ENCODE measurements at places on chromosomes 1 and 21. TPM values are rescaled to one million over a fixed set of nuclear protein-coding genes. Genes with fewer than 3 reads are reported as not detected.

TRIM46 gene
- polyA plus RNA-seq = 12.3 TPM

DNA sequence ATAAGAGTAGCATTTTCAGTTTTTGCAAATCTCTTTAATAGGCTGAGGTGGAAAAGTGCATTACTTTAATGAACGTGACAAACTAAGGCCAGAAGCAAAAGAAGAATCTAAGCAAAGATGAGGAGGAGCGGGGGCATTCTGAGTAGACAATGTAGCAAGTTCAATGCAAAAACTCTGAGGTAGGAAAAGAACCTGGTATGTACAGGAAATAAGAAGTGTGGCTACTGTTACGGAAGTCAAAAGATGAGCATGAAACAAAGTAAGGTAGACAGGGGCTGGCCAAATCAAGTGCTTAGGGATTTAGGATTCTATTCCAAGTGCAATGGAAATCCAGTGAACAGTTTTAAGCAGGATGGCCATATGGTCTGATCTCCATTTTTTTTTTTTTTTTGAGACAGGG lies 63.7 kb downstream of the TOR3A start:
- H3K27me3 ChIP-seq = no peaks in the 10 kb centered on the region
- H3K4me1 ChIP-seq = peaks cover 35% of the 10 kb centered on the region
- H3K4me3 ChIP-seq = no peak overlapping the region

DNA sequence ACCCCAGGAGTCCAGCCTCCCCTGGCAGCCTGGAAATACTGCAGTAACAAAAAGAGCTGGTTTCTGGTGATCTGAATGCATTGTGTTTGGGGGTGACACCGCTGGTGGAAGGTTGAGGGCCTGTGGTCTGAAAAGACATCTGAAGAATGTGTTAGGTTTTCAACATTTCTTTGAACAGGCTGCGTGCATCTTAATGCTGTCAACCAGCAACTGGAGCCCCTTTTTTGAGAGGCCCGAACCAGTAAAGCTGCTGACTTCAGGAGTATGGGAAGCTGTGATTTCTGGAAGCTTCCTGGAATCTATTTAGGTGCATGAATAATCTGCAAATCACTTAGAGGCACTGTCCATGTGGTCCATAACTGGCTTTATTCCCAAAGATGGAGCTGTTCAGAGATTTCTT lies 17.0 kb downstream of the ATP5PO start:
- H3K36me3 ChIP-seq = peaks cover 14% of the 10 kb centered on the region
- no peak for DNase-seq
- H3K4me1 ChIP-seq = peaks cover 11% of the 10 kb centered on the region
- no peaks in the 10 kb centered on the region for H3K27me3 ChIP-seq
- no peak overlapping the region for H3K4me3 ChIP-seq

FALEC gene
- polyA plus RNA-seq = 0.72 TPM

MECR gene
- 38.3 TPM for polyA plus RNA-seq

CYP4X1 gene
- 0.67 TPM for polyA plus RNA-seq

TSPAN1 gene
- 12.2 TPM for polyA plus RNA-seq

PLA2G4A gene
- polyA plus RNA-seq = 0.49 TPM

DNA sequence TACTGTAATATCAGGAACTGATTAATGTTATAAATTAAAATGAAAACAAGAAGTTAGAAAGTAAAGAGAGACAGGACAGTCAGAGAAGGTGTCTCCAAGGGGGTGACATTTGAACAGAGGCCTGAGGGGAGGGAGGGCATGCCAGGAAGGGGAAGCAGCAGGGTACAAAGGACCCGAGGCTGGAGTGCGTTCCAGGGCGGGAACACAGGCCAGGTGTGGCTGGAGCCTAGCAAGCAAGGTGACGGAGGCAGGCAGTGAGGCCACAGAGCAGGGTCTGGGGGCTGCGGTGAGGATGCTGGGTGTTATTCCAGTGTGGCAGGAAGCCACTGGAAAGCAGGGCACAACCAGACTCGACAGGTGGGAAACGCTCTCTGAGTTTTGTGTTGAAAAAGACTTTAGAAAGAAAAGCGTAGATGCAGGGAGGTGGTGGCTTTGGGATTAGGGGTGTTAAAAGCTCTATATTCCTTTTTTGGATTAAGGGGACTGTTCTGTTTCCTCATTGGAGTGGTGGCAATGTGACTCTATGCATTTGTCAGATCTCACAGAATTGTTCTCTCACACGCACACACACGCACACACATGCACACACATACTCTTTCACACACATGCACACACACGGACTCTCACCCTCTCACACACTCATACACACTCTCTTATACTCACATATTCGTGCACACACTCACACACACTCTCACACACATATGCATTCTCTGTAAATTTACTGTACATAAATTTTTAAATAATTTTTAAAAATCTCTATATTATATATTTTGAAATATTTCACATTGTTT lies 124.5 kb downstream of the GLIS1 start:
- H3K27ac ChIP-seq = no peak overlapping the region
- no peak for DNase-seq
- no peak overlapping the region for H3K4me3 ChIP-seq

DNA sequence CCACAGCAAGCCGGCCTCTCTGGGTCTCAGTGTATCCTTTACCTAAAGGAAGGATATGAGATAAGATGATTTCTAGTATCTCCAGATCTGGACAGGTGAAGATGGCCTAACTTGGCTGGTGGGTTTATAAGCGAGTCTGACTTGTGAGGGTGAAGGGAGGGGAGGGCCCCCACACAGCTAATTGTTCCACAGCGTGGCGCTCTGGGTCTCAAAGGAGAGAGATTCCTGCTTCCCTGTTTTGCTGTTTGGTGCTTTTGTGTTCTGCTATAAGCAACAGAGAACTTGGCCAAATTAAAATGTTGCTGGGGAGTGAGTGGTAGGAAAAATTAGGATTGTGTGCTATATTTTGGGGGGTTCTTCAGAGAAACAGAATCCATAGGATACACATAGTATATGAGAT lies 28.9 kb upstream of the NLRP3 start:
- peaks cover 16% of the 10 kb centered on the region for H3K4me1 ChIP-seq
- no peaks in the 10 kb centered on the region for H3K27me3 ChIP-seq
- no peak overlapping the region for H3K27ac ChIP-seq
- H3K4me3 ChIP-seq = no peak overlapping the region
- no peak for DNase-seq
- no peaks in the 10 kb centered on the region for H3K36me3 ChIP-seq

GRCh38 chr1:165539306-165539705 lies 4.5 kb upstream of the LRRC52 start:
- no peaks in the 10 kb centered on the region for H3K4me1 ChIP-seq
- H3K27me3 ChIP-seq = no peaks in the 10 kb centered on the region
- DNase-seq = no peak
- no peak overlapping the region for H3K27ac ChIP-seq
- no peak overlapping the region for H3K4me3 ChIP-seq

DNA sequence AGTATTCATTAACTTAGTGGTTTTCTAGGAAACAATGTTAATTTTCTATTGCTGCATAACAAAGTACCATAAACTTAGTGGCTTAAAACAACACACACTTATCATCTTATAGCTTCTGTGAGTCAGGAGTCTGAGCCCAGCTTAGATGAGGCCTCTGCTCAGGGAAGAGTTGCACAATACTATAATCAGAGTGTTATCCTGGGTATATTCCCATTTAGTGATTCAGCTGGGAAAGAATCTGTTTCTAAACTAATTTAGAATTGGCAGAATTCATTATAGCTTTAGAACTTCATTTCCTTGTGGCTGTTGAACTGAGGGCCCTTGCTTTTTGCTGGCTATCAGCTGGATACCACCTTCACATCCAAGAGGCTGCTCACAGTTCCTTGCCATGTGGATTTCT lies 515.5 kb downstream of the BRINP3 start:
- no peak overlapping the region for H3K4me3 ChIP-seq
- H3K27me3 ChIP-seq = no peaks in the 10 kb centered on the region
- H3K4me1 ChIP-seq = no peaks in the 10 kb centered on the region
- H3K27ac ChIP-seq = no peak overlapping the region
- DNase-seq = no peak

CIART gene
- 4.4 TPM for polyA plus RNA-seq

DNA sequence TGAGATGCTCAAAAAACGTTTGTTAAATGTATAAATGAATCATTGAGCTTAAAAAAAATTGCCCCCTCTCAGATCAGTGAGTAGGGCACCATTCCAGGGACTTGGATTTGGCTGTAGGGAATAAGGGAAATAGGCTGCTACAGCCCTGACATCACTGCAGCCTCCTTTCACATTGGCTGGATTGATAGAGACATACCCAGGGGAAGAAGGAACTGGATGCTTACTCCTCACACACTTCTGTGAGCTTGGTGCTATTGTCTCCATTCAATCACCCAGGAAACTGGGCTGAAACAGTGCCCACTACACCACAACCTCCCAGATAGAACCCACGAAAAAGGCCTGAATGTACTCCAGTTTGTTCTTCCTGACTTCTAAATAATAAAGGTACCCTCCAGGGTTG lies 87.2 kb downstream of the TGFBR3 start:
- H3K36me3 ChIP-seq = no peaks in the 10 kb centered on the region
- H3K4me1 ChIP-seq = no peaks in the 10 kb centered on the region
- H3K27ac ChIP-seq = no peak overlapping the region
- peaks cover 59% of the 10 kb centered on the region for H3K27me3 ChIP-seq

GRCh38 chr21:37119421-37120218 lies 46.6 kb downstream of the TTC3 start:
- no peaks in the 10 kb centered on the region for H3K27me3 ChIP-seq
- H3K27ac ChIP-seq = no peak overlapping the region
- no peak for DNase-seq
- no peaks in the 10 kb centered on the region for H3K4me1 ChIP-seq
- peaks cover 35% of the 10 kb centered on the region for H3K36me3 ChIP-seq

LCE2B gene
- polyA plus RNA-seq = not detected

GRCh38 chr1:63593886-63594605 lies 835 bp downstream of the PGM1 start:
- peaks cover 6% of the 10 kb centered on the region for H3K4me1 ChIP-seq
- DNase-seq = peak; percentile 77
- no peaks in the 10 kb centered on the region for H3K27me3 ChIP-seq
- H3K27ac ChIP-seq = peak overlapping the region; percentile 90
- H3K4me3 ChIP-seq = peak overlapping the region; percentile 95

- no peak overlapping the region for H3K27ac ChIP-seq
- H3K4me3 ChIP-seq = no peak overlapping the region
- H3K36me3 ChIP-seq = peaks cover 6% of the 10 kb centered on the region
- no peak for DNase-seq
Measured at GRCh38 chr1:205597691-205598314, 34.0 kb downstream of the ELK4 start.

GRCh38 chr1:195717651-195718050 lies 890.6 kb downstream of the KCNT2 start:
- no peaks in the 10 kb centered on the region for H3K4me1 ChIP-seq
- no peaks in the 10 kb centered on the region for H3K36me3 ChIP-seq
- H3K27ac ChIP-seq = no peak overlapping the region
- peak; percentile 40 for DNase-seq
- no peaks in the 10 kb centered on the region for H3K27me3 ChIP-seq

GRCh38 chr1:244869364-244869827 lies 5.1 kb upstream of the HNRNPU start:
- H3K27me3 ChIP-seq = no peaks in the 10 kb centered on the region
- H3K4me3 ChIP-seq = no peak overlapping the region
- H3K4me1 ChIP-seq = peaks cover 7% of the 10 kb centered on the region
- DNase-seq = no peak
- H3K36me3 ChIP-seq = no peaks in the 10 kb centered on the region

- H3K27ac ChIP-seq = no peak overlapping the region
- no peak overlapping the region for H3K4me3 ChIP-seq
- DNase-seq = no peak
- H3K36me3 ChIP-seq = no peaks in the 10 kb centered on the region
- H3K27me3 ChIP-seq = no peaks in the 10 kb centered on the region
Measured at GRCh38 chr1:47931395-47931794, 65.8 kb downstream of the TRABD2B start.

GRCh38 chr1:158809862-158810261 lies 21.3 kb upstream of the MNDA start:
- no peaks in the 10 kb centered on the region for H3K36me3 ChIP-seq
- H3K4me1 ChIP-seq = no peaks in the 10 kb centered on the region
- H3K4me3 ChIP-seq = no peak overlapping the region
- H3K27me3 ChIP-seq = no peaks in the 10 kb centered on the region

- DNase-seq = no peak
- no peaks in the 10 kb centered on the region for H3K4me1 ChIP-seq
- H3K4me3 ChIP-seq = no peak overlapping the region
Measured at GRCh38 chr21:14533499-14534428, 12.4 kb downstream of the SAMSN1 start.

FCRLA gene
- 0.13 TPM for polyA plus RNA-seq

DNA sequence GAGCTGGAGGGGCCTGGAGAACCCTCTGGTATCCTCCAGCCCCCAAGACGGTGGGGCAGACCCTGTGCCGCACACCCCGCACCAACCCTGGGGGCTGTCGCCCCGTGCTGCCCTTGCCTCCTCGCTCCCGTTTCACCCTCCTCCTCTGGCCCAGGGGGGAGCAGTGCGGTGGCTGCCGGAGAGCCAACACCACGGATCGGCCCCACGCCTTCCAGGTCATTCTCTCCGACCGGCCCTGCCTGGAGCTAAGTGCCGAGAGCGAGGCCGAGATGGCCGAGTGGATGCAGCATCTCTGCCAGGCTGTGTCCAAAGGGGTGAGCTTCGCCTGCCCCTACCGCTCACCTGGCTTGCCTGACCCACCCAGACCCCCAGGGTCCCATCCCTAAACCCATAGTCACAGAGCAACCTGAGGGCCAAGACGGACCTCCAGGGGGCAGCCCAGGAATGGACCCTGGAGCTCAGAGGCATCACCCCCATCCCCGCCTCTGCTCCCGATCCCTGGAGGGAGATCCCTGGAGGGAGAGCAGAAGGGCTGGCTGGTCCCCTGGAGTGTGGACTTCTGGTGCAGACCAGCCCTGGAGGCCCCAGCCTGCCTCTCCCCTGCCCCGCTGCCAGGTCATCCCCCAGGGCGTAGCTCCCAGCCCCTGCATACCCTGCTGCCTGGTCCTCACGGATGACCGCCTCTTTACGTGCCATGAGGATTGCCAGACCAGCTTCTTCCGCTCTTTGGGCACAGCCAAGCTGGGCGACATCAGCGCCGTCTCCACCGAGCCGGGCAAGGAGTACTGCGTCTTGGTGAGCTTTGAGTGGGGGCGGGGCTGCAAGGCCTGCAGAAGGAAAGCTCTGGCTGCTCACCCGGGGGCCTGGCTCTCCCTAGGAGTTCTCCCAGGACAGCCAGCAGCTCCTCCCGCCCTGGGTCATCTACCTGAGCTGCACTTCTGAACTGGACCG lies 4.0 kb upstream of the SLC25A34 start:
- H3K27me3 ChIP-seq = no peaks in the 10 kb centered on the region
- H3K36me3 ChIP-seq = peaks cover 67% of the 10 kb centered on the region
- H3K4me1 ChIP-seq = peaks cover 20% of the 10 kb centered on the region
- H3K27ac ChIP-seq = no peak overlapping the region

DNA sequence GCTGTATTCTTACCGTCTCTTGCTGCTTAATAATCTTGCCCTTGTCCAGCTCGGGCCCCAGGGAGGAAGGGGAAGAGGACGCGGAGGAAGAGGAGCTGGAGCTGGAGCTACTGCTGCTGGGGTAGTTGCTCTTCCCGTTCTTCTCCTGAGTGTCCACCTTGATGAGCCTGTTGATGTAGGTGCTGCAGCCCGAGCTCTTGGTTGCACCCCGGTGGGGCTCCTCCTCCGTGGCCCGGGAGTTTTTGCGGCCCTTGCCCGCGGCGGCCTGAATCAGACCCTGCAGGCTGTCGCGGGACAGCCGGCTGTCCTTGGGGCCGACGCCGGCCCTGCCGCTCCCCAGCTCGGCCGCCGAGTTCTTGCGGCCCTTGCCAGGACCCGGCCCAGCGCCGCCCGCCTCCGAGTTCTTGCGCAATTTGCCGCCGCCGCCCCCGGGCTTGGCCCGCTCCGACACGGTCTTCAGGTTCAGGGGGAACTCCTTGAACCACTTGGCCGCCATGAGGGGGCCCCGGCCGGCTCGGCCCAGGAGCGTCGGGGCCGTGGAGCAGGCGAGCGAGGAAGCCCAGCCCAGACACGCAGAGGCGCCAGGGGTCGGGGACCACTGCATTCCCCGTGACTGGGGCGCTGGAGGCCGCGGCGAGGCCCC lies 475 bp upstream of the TDRD10 start:
- no peak overlapping the region for H3K4me3 ChIP-seq
- H3K4me1 ChIP-seq = no peaks in the 10 kb centered on the region
- H3K27ac ChIP-seq = no peak overlapping the region

Data from SK-N-SH (cell line).